Activated CD8-positive, alpha-beta memory T cell treated with anti-CD3 and anti-CD28 coated beads for 1 hour (primary cell): ENCODE measurements at places on chromosomes 4 and X.

- DNase-seq, result no peak
Measured at GRCh38 chr4:185381288-185382196, 14.2 kb downstream of the LRP2BP start.

- DNase-seq, result no peak
Measured at GRCh38 chr4:75673959-75674328, 733 bp upstream of the G3BP2 start.

GRCh38 chr4:148420397-148420796, 21.8 kb downstream of the NR3C2 start:
- no peak for DNase-seq

DNA sequence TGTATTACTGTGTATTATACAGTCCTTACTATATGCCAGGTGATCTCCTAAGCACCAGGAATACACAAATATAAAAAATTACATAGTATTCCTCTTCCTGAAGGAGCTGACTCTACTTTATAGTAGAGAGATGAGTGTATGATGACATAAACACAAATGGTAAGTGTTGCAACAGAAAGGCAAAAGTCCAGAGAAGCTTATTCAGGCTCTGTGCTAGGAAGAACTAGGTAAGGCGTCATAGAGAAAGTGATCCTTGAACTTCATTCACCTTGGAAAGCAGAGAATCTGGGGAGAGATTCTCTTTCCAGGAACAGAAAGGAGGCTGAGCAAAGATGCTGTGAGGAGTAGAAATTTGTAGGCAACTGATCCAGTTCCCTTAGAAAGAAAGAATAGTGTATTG, 115.0 kb upstream of the KCNIP4 start:
- DNase-seq, result no peak

DNA sequence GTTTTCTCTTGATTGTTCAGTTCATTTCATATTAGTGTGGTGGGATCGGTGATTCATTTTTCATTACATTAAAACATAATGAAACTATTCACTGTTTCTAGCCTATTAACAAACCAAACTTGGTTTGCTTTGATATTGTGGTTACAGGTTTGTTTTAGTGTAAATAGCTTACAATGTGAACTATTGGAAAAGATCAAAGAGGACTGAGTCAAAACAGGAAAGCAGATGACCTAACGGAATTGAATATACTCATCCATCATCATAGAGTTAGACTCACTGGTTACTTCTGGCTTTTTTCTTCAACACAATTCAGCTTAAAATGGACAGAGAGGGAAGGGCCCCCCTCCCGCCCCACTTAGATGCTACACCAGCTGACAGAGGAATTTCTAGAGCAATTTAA, 616.2 kb upstream of the AADAT start:
- DNase-seq, result no peak

DNA sequence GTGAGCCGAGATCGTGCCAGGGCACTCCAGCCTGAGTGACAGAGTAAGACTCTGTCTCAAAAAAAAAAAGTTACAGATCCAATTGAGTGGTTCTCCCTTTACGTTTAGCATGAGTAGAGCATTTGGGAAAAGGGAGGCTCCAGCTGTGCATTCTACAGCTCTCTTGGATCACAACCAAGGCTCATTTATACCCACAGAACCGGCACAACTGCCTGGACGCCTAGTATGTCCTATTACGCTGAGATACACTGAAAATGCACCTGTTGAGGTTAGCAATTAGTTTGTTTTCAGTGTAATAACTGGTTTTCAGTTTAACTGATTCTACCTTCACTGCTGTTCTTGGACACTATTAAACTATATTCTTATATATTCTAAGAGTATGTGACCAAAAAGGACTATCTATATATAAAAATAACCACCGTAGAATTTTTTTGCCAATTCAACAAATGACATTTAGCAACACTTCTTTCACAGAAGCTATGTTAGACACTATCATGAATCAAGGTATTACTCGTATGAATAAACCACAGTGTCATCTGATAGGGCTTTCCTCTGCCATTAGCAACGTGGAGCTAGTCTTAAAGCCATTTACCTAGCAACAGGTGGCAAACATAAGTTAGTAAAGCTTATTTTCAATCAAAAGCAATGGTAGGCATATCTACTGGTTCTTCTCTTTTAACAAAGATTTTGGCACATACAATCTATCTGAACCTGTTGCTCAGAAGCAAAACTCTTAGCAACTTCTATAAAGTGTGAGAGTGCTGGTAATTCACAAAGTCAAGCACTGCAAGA, 3.6 kb downstream of the OTUD4 start:
- no peak for DNase-seq

DNA sequence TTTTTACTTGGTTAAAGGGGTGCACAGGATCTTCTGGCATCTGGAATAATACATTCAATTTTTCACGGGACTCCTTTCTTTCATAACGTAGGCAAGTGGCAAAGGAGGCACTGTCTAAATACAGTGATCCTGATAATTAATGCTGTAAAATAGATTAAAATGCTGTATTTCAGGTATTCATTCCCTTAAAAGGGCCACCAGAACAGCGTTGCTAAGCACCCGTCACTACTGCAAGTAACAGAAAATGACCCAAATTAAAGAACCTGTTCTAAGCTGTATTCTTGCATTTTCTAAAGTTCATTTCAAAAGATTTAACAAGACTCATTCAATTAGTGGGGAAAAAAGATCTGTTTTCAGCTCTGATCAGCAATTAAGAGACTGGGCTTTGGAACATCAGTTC, 208.2 kb downstream of the TENM3 start:
- DNase-seq, result no peak

DNA sequence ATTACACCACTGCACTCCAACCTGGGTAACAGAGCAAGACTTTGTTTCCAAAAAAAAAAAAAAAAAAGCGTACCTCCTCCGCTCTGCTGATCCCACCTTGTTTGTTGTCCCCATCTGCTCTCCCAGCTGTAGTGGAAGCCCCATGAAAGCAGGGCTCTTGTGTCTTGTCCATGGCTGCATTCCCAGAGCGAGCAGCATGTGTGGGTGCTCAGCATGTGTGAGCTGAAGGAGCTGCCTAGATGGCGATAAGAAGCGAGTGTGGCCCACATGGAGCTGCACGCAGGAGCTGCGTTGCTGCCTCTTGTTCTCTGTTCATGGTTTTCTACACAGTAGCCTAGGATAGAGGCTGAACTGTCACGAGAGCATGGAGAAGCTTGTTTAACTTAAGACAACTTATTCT, 12.4 kb downstream of the NSD2 start:
- DNase-seq, result no peak

DNA sequence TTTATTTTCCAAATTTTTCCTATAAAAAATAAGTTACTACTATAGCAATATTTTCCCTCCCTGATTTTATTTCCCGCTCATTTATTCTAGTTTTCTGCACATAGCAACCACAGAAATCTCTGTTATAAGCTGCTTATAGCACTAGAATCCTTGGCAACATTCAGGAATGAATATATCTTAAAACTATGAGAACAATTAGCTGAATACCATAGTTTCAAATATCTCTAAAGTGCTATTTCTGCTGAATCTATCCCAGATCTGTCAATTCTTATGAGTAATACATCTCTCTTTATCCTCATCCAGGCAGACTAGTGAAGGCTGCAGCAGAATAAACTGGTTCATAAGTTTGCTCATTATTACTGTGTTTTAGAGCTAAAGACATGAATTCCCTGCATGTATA, 622.9 kb upstream of the DIPK2B start:
- no peak for DNase-seq

GRCh38 chr4:1318488-1319213, 28.4 kb upstream of the UVSSA start:
- no peak for DNase-seq

DNA sequence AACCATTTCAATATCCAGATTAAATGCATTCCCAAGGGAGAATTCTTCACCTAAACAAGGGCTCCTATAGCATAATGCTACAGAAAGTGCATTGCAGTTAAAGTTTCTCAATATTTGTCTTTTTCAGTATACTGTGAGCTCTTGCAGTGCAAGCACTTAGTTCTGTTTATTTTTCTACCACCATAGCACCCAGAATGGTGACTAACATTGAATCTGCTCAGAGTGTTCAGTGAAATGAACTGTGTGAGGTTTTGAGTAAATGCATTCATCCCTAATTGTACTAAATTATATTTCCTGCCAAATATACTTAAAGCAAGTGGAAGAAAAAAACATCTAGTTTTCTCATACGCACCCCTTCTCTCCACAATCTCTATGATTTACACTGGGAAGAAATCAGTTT, 383.9 kb downstream of the PCDH7 start:
- no peak for DNase-seq

GRCh38 chrX:136198678-136199243, 51.4 kb downstream of the FHL1 start:
- DNase-seq, result no peak

- peak; percentile 4 for DNase-seq
Measured at GRCh38 chr4:99811850-99812249, 4.8 kb upstream of the DAPP1 start.

- no peak for DNase-seq
Measured at GRCh38 chrX:14386981-14387380, 142.4 kb upstream of the GLRA2 start.
